Breast epithelium (tissue), 4 donors: ENCODE measurements at places on chromosomes 7 and 10. TPM values are rescaled to one million over a fixed set of nuclear protein-coding genes. Genes with fewer than 3 reads are reported as not detected.

- no peak for DNase-seq
- no peaks in the 10 kb centered on the region for H3K4me1 ChIP-seq
- H3K4me3 ChIP-seq = no peak overlapping the region
- H3K27ac ChIP-seq = no peak overlapping the region
Measured at GRCh38 chr10:6539833-6540232, 40.2 kb downstream of the PRKCQ start.

GRCh38 chr10:113666682-113667252 lies 2.9 kb upstream of the NRAP start:
- peak overlapping the region; percentile 25 for H3K27ac ChIP-seq
- H3K4me3 ChIP-seq = no peak overlapping the region
- H3K27me3 ChIP-seq = no peaks in the 10 kb centered on the region
- H3K36me3 ChIP-seq = no peaks in the 10 kb centered on the region

DNA sequence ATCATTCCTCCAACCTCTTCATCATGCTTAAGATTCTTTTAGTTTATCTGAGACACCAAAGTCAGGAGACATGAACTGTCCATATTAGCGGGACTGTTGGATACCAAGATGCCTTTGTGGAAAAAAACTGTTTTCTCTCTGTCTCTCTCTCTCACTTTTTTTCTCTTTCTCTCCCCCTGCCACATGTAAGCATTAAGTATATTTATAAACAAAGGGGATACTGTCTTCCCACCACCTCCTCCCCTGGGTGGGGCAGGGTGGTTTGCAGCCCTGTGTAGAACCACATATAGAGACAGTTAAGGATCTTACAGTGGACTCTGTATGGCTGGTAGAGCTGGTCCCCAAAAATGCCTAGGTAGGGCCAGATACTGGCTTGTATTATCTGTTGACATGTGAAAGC lies 101.3 kb downstream of the GLI3 start:
- no peaks in the 10 kb centered on the region for H3K36me3 ChIP-seq
- no peaks in the 10 kb centered on the region for H3K27me3 ChIP-seq
- no peaks in the 10 kb centered on the region for H3K4me1 ChIP-seq
- no peak overlapping the region for H3K27ac ChIP-seq

LRRD1 gene
- total RNA-seq = 0.33 TPM
